Activated naive CD4-positive, alpha-beta T cell (primary cell): ENCODE measurements at places on chromosomes 1 and 21.
A peak's percentile ranks its signal among the peaks of the same experiment; 100 is the strongest.

DNA sequence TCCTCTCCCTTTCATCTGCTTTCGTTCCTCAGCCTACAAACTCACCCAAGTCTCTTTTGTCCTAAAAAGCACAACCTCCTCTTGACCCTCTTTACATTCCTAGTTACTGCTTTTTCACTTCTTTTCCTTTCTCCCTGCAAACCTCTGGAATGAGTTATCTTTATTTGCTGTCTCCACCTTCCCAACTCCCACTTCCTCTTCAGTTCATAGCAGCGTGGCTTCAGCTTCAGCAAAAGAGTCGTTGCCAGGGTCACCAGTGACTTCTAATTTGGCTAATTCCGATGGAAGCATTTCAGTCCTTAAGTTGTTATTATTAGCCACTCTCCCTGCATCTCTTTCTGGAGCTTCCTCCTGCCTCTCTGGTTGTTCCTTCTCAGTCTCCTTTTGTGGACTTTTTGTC is 6.2 kb upstream of the TMEM54 start:
- no peak for DNase-seq

- no peak for DNase-seq
Measured at GRCh38 chr1:19698181-19698580, 33.5 kb downstream of the HTR6 start.

DNA sequence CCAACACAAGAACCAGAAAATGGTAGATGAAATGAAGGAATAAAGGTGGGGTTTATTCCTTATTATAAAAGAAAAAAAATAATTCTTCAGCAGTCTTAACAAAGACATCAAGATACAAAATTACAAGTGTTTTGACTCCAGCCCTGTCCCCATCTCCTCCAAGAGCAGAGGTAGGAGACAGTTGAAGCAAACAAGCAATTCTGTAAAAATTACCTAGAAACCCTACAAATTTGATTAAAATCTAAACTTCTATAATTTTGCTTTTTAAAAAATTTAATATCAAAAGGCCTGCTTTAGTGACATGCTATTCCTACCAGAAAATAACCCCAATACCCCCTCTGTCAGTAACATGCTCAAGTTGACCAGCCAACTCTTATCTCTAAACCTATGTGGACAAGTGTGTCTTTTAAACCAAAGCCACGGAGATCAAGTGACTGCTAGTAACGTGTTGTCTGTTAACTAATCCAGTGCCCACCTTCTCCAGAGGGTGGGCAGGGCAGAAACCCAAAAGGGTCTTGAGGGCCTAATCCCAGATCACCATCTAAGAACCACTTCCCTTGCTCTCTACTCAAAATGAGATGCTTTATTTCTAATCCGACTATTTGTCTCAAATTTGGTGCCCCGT is 8.4 kb downstream of the GLUL start:
- DNase-seq, result no peak

GRCh38 chr1:230509281-230509977 is 83.3 kb upstream of the PGBD5 start:
- no peak for DNase-seq

GRCh38 chr1:245541369-245541768 is 386.6 kb downstream of the KIF26B start:
- no peak for DNase-seq

- DNase-seq, result no peak
Measured at GRCh38 chr1:29496701-29497100, 260.4 kb downstream of the PTPRU start.

DNA sequence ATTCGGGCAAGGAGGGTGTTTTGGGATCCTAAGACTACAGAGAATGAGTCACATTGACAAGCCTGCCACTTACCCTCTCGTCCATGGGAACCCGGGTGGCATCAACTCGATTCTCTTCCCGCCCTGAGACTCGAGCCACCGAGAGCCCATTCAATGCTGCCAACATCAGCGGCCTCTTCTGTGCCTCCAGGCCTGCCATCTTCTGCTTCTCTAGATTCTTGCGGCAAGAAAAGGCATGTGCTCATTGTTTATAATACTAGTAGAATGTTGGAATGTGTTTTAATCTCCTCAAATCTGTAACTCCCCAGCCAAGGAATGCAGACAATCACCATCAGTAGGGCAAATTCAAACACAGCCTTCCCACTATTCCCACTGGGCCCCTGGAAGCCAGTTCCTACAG is 96.9 kb downstream of the SMYD2 start:
- DNase-seq, result no peak

DNA sequence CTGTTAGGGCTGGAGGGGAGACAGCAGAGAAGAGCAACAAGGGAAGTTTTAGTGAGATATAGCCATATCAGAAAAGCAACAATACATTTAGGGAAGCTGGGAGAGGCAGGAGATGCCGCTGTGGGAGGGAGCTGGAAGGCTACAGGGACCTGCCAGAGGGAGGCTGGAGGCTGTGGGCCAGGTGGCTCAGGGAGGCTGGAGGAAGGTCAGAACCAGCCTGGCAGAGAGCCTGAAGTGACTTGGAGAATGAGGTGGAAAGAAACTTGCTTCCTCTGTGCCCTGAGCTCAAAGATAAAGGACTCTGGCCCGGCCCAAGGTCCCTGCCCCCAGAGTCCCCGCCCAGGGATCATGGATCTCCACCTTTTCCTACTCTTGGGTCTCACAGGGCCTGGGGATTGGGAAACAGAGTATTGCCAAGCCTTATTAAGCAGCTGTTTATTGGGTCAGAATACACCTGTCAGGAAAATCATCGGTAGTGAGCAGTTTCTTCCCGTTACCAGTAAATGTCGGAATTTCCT is 85.9 kb downstream of the KIF26B start:
- DNase-seq, result no peak

GRCh38 chr1:191240925-191241324 is 763.3 kb upstream of the BRINP3 start:
- DNase-seq, result no peak

GRCh38 chr1:230243583-230244353 is 176.7 kb downstream of the GALNT2 start:
- no peak for DNase-seq

- no peak for DNase-seq
Measured at GRCh38 chr1:113142791-113143190, 69.8 kb downstream of the LRIG2 start.

DNA sequence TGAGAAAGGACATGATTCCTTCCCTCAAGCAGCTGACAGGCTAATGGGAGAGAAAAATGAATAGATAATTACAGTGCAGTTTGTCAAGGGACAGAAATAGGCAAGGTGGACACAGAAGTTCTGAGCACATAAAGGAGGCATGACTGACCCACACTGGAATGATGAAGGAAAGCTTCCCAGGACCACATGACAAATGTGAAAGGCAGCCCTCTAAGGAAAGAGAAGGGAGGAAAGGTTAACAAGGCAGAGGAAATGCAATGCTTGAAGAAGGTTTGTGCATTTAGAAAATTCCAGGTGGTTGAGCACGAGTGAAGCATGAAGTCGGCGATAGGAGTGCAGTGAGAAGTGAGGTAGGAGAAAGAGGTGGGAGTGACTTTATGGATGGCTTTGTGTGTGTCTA is 37.4 kb downstream of the LAMC2 start:
- DNase-seq, result no peak

DNA sequence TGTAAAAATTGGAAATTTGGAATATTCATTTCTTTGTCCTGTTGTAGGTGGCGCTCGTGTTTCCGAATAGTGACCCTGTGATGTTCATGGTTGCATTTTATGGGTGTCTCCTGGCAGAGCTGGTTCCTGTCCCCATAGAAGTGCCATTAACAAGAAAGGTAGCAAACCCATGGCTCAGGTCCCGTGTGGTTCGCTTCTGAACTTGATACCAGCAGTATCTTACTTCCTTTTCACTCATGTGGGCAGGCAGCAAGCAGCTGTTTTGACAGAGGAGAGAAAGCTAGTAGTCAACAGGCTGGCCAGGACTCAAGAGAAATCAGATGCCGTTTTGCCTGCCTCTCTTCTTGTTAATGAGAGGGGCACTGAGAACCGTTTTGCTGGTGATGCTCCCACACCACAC is 72.8 kb downstream of the S100B start:
- DNase-seq, result peak; percentile 35

GRCh38 chr1:19096990-19097389 is 113.1 kb downstream of the UBR4 start:
- no peak for DNase-seq

DNA sequence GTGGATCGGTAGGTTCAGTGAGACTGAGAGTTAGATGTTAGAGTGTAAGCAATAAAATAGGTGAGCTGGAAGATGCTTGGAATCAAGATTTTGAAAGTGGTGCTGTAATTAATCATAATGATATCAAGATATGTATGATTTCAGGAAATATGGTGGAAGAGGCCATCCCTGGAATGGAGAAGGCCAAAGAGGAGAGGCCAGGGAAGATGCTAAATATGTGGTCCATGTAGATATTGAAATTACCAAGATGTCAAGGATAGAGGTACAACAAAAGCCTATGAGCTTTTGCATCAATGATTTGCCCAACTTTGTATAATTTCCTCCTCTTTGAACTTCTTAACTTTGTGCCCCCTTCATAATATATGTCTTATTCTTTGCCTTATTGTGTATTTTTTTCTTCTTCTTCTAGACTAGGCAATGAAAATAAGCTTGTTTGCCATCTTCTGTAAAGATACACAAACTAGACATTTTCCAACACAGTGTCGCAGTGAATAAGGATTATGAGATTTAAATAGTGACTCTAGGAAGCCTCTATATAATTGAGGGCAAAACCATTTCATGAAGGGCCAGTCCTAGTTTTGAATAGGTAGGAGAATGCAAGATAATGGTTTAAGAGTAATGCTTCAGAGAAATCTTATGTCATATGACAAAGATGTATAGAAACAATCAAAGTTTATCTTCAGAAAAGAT is 8.9 kb downstream of the PTGS2 start:
- no peak for DNase-seq

- DNase-seq, result no peak
Measured at GRCh38 chr1:53735681-53736080, 3.3 kb downstream of the GLIS1 start.
